ENCODE measurements at places on chromosomes 5 and 9.

DNA sequence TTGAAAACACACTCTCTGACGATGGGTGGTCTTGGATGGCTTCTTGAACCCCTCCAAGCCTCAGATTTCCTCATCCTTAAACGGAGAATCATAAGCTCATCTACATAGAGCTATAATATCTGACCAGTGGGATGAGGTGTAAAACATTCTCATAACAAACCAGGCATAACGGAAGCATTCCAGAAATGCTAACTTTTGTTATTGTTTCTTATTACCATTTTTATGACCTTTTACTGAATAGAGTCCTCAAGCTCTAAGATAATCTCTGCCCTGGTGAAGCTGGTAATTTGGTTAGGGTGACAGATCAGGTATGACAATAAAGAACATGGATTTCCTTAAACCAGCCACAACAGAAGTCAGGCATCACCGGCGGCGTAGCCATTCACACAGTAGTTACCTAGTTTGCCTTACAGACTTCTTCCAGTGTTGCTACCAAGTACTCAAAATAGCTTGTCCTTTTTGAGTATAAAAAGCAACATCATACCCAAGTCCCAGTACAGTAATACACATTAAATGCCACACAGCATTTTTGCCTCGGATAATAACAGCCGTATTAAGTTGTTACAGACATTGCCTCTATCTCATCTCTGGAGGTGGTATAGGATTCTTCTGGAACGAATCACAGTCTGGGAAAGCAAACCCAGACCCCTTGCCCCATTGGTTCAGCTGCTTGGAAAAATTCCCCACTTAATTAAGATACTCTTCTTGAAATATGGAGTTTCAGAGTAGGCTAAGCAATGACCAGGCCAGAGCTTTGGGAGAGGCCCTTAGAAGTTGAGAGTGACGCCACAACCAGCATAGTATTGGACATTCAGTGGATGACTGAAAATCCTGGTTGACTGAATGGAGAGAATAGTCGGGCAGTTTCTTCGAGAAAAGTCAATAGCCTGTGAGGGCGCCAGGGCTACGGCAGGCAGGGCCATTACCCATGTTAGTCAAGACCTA is 252.5 kb downstream of the SLIT3 start:
- no peak for DNase-seq

DNA sequence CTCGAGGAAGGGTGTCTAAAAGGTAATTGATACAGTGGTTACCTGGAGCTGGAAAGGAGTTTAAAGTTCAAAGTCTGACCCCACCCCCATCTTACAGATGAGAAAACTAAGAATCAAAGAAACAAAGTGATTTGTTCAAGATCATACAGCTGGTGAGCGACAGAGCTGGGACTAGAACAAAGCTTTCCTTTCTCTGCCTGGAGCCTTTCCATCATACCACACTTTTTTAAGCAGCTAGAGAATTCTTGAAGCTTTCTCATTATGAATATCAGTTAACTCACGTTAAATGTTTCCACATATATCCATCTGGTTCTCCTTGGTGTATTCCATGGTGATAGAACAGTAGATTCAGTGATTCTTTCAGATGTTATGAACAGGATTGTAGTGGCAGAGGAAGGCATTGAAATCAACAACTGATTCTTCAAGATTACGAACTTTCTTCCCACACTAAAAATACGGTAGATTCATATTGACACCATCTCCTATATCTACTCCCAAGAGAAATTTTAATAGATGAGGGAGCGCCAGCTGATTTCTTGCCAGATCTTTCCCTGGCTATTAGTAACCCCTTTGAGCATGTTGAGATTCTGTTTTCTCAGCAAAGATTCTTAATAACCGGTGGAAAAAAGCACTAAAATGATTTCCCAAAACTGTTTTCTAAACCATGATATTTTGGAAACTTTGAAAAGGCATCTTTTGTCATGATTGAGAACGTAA is 233.7 kb downstream of the ADAMTSL1 start:
- no peak for DNase-seq

DNA sequence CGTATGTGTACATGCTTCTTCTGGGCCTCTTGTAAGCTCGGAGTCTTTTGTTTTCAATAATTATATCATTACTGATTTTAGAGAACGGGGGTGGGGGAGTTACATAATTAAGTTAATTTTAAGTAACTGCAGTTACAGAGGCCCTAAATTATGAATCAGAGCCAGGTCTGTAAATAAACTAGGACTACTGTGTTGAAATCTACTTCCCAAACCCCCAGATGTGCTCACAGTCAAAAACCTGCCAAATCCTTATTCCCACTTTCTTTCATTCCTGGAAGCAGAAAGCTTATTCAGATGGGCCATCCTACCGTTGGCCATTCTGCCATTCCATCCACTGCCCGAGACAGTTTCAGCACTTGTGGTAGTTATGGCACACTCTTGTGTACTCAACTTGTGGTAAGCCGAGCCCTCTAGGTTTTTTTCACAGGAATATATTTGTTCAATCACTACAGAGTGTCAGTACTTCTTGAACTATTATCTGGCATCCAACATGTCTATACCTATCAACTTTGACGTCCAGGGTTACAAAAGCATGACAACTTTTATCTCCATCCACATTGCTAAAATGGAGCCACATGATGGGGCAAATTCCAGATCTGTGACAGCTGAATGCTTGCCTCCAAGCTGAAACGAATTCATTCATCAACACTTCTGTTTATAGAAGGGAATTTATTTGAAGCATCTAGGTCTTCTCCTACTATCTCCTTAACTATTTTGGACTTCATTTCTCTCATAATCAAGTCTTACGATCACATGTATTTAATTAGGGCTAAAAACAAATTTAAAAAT is 37.8 kb downstream of the GLRX start:
- DNase-seq, result no peak

GRCh38 chr5:54616031-54616430 is 98.5 kb downstream of the SNX18 start:
- no peak for DNase-seq

DNA sequence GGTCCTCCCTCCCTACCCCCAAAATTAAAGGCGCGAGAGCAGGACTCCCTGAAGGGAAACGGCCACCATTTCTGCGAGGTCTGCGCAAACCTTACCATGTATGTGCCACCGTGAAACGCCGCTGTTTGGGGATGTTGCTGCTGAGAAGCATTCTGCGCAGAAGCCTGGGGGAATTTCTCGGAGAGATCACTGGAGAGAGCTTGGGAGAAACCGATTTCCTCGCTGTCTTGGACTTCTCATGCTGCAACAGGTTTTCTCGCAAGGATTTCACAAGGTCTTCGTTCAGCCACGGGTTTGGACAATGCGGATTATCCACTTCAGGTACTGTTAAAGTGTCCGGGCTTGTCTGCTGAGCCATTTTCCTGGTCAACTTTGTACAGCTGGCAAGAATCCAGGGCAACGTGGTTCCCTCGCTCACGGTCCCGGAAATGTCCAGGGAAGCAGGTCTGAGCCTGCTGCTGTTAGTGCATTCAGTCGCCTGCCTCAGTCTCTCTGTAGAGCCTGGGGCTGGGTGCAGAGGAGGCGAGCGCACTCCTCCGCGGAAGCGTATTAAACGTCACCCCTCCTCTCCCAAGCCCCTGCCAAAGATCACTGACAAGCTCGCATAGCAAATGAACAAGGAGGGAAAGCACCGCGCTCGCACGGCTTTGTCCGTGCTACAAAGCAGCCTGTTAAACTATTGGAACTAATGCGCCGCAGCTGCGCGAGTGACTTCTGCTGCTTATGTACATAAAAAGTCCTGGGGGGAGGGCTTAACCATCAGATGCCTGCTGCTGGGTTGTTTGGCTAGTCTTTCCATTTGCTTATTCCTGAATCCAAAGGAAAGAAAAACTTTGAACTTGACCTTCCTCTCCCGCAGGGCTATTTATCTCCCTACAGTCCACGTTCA is 125.1 kb downstream of the PDE4D start:
- DNase-seq, result no peak

DNA sequence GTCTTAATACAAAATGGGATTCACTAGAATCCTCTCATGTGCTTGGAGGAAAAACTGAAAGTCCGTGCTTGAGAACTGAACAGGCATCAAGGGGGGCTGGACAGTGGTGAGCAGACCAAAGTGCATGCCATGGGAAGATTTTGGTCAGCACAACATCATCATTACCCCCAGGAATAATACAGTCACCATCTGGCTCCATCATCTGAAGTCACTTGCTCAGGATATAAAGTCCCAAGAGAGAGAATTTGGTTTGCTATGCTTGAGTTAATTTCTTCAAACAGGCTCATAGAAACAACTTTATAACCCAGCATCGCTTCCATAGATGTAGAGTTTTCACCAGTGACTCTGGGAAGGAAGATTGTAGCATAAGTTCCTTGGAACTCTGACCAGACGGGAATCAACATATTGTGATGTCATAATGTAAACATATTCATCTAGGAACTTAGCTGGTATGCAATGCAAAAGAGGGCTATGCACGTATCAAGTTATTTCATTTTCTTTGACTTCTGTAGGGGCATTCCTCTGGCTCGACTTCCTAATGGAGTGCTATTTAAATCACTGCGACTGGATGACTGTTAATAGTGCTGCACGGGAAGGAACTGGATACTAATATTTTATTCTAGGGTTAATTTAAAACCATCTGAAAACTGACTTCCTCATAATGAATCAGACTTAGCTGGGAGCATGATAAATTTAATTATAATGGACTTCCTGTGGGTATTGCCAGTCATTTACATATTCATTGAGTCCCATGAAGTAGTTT is 145.2 kb downstream of the MTRR start:
- no peak for DNase-seq

DNA sequence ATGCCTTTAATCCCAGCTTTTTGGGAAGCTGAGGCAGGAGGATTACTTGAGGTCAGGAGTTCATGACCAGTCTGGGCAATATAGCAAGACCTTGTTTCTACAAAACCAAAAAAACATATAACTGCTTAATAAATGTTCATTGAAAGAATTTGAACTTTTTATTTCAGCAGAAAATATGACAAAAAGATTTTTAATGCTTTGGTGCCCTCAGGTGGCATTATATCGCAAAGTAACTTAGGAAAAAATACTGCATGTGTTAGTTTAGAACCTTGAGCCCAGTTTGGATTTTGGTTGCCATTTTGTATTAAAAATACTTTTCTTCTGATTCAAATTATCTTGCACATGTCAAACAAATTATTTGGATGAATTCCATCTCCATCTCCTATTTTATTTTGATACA is 103.2 kb downstream of the GPBP1 start:
- DNase-seq, result no peak

DNA sequence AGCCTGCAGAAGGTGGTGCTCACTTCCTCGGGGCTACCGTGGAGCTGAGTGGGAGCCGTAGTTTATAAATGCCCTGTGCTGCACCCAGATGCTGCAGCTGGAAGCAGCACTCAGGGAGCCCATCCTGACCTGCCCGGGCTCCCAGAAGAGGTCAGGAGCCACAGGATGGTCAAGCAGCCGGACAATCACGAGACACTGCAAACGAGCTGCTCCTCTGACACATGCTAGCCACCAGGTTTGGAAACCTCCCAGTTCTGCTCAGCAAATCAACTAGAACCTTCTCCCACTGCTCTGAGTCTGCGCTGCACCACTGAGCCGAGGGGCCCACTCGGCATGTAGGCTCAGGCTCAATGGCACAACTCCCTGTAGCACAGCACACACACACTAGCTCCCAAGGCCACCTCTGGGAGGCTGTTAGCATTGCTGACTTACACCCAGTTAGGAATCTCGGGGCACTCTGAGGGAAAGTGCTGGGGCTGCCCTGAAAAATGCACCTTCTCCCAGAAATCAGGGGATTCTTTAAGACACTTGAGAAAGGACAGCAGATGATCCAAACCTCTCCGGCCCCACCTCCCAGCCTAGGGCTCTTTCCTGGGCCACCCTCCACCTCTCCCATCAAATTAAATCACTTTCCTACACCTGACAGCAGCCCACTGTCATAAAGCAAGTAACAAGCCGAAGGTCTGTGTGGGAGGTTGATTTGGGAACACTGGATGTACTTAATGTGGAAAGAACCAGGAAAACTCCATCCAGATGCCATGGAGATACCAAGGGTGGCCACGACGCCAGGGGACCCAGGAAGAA is 59.1 kb downstream of the PSMB7 start:
- no peak for DNase-seq

- no peak for DNase-seq
Measured at GRCh38 chr9:136239983-136240330, 5.7 kb downstream of the QSOX2 start.

DNA sequence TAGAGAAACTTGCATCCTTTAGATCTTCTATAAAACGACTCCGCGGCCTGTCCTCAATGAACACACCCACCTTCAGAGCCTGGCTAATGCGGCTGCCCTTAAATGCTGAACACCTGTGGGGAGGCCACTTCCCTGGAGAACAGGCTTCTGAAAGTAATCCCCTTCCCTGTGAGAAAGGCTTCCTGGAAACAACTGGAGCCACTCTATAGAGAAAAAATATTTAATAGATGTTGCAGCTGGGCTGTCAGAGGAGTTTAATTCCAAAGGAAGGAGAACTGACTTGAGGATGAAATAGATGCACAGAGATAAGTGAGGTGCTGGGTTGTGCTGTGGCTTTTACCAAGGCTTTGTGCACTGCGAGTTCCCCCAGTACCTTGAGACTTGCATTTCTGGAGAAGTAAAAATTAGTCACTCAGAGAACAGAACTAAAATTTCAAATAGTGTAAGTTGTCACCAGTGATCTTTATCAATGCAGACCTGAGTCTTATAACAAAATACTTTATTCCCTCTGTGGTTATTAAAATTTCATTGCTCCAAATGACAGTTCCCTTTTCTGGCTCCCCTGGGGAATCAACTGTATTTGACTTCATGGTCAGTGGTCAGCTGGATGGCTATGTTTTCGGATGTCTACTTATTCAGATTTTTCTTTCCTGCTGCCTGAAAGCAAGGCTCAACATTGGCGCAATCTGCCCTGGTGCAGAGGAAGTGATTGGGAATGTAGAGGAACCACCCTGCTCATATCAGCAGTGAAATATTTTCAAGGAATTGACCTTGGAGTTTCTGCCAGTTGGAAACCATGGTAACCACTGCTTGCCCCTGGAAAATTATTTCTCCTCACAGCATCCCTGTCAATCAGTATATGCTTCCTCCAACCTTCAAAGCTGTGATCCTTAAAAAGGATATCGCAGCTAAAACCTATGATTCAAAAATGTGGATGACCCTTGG is 238.8 kb downstream of the SMARCA2 start:
- no peak for DNase-seq

DNA sequence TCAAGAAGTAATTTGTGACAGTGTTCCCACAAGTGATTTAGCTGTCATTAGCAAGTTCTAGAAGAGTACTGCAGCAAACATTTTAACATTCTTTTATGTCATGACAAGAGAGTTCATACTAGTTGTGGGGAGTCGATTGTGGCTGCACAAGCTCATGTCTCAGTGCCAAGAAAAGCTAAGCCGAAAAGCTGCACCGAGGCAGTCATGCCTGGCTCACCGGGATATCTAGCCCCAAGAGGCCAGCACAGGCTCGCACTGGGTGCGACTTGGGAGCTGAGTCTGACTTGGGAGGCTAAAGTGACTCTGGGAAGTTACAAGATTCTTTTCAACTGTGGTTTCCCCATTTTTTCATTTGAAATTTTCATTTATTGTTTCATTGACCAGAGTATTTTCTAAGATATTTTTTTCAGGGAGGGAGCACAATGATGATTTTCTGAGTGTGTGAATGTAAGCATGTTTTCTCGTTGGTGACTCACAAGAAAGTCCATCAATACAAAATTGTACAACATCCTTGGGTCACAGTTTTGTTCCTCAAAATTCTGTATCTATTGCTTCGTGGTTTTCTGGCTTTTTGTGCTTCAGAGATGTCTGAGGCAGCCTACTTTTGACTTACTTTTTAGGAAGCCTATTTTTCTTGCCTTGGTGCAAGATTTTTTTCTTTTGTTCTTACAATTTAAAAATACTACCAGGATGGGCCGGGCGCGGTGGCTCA is 18.7 kb downstream of the CAST start:
- no peak for DNase-seq

GRCh38 chr5:139513852-139514485 is 31.4 kb upstream of the STING1 start:
- DNase-seq, result no peak

GRCh38 chr9:6584881-6585597 is 60.5 kb downstream of the GLDC start:
- DNase-seq, result no peak

Measured in activated CD4-positive, alpha-beta T cell treated with anti-CD3 and anti-CD28 coated beads, Interleukin-2, amount 50 U/mL, for 24 hours (primary cell).